ENCODE measurements at places on chromosomes 1 and 21.

- DNase-seq = no peak
These were observed 65.9 kb downstream of the WDR64 start for GRCh38 chr1:241717975-241718374.

GRCh38 chr21:38613686-38614085, 115.4 kb upstream of the ERG start:
- no peak for DNase-seq

DNA sequence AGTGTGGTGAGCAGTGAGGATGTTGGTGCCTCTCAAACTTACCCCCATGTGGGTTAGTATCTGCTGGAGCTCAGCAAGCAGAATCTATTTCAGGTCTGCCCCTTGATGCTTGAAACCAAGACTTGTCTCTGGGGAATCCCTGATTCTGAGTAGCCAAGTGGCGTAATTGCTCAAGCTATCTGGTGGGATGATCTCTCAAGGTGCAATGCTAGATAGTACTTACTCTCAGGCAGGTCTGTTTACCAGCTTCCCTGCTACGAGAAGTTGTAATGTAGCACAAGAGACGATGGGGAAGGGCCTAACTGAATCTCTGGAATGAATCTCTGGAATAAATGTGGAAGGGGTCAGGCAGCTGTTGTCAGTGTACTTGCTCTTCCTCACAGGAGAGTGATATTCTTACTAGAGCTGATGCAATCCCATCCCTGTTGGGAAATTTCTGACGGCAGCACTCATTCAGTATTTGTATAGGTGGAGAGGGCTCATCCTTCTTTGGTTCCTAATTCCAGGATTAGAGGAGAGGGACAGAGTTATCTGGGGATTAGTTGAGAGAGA, 65.4 kb downstream of the MACF1 start:
- DNase-seq = no peak

DNA sequence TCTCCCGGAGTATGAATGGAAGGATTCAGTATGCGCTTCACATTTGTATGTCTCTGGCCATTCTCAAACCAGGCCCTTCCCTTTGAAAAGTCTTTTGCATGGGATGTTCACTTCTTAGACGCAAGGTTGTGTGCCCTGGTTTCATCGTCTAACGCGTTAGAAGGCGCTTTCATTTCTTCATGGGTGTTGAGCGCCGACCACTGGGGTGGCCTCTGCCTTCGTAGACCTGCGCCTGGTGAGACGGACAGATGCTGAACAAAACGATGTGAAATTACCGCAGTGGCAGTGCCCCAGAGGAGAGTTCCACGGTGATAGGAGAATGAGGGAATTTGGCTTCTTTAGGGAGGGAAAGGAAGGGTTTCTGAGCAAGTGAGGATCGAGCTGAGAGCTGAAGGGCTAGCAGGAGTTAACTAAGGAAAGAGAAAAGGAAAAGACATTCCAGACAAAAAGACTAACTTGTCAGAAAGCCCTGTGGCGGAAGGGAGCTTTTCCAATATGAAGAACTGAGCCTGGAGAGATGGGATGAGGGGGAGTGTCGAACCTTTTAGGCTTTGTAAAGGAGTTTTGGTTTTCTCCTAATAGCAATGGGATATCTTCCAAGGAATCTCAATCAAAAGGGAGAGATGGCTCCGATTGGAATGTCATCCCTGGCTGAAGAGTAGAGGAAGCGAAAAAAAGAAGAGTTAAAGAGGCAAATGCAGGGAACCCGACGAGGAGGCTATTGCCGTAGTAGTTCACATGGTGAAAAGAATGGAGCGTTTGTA, 951 bp downstream of the GGPS1 start:
- DNase-seq = peak; percentile 9

DNA sequence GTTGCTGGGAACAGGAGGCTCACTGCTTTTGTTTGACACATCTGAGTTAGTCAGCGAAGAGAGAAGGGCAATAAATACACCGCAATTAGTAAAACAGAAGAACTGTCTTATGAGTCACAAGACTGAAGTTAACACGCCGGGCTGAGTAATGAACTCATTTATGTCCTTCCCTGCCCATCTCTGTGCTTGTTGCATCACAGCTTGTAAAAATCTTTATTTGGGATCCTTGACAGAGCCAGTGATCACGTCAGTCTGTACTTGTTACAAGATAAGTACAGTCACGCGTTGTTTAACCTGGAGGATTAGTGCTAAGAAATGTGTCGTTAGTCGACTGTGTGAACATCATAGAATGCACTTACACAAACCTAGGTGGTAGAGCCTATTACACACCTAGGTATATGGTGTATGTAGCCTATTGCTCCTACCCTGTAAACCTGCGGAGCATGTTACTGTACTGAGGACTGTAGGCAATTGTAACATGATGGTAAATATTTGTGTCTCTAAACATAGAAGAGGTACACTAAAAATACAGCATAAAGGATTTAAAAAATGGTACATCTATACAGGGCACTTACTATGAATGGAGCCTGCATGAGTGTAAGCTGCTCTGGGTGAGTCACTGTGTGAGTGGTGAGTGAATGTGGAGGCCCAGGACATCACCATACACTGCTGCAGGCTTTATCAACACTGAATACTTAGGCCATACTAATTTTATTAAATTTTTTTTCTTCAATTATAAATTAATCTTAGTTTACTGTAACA, 272.2 kb downstream of the TNR start:
- DNase-seq = no peak

- DNase-seq = no peak
These were observed 214.5 kb downstream of the KCNT2 start for GRCh38 chr1:196393742-196394141.

- DNase-seq = no peak
These were observed 32.1 kb downstream of the CTNNBIP1 start for GRCh38 chr1:9877962-9878361.

- no peak for DNase-seq
These were observed 47.1 kb downstream of the PRDM15 start for GRCh38 chr21:41831866-41832595.

GRCh38 chr1:175865041-175865766, 121.8 kb upstream of the TNR start:
- DNase-seq = no peak

Data from stimulated activated CD4-positive, alpha-beta T cell treated with anti-CD3 and anti-CD28 coated beads, TNF-alpha, amount 100 ng/mL, for 4 hours (primary cell).